ENCODE measurements at places on chromosomes 12 and 14.
A peak's percentile ranks its signal among the peaks of the same experiment; 100 is the strongest.

DNA sequence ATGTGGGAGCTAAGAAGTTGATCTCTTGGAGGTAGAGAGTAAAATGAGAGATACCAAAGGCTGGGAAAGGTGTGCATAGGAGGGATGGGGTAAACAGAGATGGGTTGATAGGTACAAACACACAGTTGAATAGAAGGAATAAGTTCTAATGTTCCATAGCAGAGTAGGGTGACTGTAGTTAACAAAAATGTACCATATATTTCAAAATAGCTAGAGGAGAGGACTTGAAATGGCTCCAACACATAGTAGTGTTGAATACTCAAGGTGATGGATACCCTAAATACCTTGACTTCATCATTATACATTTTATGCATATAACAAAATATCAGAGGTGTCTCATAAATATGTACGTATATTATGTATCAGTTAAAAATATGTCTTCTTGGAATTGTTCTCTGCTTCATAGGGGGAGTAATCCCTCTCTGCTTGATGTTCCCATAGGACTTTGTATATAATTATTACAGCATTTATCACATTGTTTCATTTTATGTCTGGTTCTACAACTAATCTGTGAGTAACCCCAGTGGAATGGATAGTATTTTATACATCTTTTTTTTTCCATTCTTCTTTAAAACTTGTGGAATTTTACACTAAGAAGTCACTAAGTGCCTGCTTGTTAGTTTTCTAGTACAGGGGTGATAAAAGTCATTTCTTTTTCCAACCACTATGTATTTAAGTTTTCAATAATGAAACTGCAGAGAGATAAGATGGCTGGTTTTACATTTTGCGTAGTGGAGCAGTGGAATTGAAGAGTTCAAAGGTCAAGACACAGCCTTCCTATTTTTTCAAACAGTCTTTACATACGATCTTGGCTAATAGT is 1940.0 kb upstream of the SEL1L start:
- no peaks in the 10 kb centered on the region for H3K4me1 ChIP-seq
- H3K27me3 ChIP-seq: no peaks in the 10 kb centered on the region
- no peak for DNase-seq
- H3K36me3 ChIP-seq: no peaks in the 10 kb centered on the region
- H3K4me3 ChIP-seq: no peak overlapping the region

GRCh38 chr12:76284816-76285750 is 63.1 kb downstream of the BBS10 start:
- H3K27ac ChIP-seq: no peak overlapping the region
- no peak overlapping the region for H3K4me3 ChIP-seq
- no peak for DNase-seq
- no peaks in the 10 kb centered on the region for H3K4me1 ChIP-seq
- no peaks in the 10 kb centered on the region for H3K36me3 ChIP-seq

DNA sequence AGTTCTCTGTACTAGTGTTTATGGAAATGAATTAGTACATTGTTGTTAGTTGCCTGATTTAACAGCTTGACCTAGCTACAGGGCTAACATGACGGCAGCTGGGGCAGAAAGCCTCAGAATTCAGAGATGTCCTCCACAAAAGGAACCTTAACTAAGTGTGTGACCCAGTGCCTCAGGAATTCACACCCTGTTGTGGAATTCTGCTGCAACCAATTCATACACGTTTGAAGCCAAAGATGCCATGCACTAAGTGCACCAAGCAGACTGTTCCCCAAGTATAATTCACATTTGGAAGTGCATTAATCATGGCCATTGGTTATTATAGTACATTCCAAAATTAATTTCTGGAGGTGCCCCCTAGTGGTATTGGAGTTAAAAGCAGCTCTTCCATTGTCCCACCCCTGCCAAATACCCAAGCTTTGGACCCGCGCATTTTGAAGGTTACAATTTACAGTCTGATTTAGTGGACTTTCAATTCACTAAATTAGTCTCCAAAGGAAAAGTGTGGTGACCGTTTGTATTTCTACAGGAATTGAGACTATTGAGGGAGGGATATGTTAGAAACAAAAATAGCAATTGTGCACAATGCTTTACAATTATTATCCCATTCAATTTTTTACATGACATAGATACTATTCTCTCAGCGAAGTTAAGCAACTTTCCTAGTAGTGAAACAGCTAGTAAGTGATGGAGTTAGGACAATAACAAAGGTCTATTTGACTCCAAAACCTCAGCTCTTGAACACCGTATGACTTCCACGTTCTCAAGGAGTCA is 85.9 kb downstream of the PAX9 start:
- no peak overlapping the region for H3K4me3 ChIP-seq
- no peaks in the 10 kb centered on the region for H3K36me3 ChIP-seq
- no peak overlapping the region for H3K27ac ChIP-seq
- H3K4me1 ChIP-seq: no peaks in the 10 kb centered on the region
- H3K27me3 ChIP-seq: no peaks in the 10 kb centered on the region

GRCh38 chr12:67593041-67593440 is 55.5 kb upstream of the DYRK2 start:
- DNase-seq: no peak
- H3K36me3 ChIP-seq: no peaks in the 10 kb centered on the region
- H3K4me1 ChIP-seq: peaks cover 4% of the 10 kb centered on the region
- no peak overlapping the region for H3K4me3 ChIP-seq

DNA sequence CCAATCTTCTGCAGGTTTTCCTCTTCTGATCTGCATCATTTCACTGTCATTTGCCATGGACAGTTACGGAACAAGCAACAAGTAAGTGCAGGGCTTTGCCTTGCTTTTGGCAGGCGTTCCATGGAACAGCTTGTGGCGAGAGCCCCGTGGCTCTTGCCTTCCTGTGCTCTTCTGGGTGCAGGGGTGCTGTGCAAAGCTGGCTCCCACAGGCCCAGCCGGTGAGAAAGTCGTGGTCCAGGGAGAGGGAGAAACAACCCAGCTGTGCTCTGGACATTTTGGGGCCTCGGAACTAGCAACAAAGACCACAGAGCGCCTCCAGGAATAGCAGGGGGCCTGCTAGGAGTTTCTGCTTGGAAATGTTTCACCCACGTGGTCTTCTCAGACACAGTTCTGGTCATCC is 164.7 kb downstream of the ADGRD1 start:
- peaks cover 6% of the 10 kb centered on the region for H3K36me3 ChIP-seq
- H3K4me3 ChIP-seq: no peak overlapping the region
- no peak overlapping the region for H3K27ac ChIP-seq
- no peak for DNase-seq

DNA sequence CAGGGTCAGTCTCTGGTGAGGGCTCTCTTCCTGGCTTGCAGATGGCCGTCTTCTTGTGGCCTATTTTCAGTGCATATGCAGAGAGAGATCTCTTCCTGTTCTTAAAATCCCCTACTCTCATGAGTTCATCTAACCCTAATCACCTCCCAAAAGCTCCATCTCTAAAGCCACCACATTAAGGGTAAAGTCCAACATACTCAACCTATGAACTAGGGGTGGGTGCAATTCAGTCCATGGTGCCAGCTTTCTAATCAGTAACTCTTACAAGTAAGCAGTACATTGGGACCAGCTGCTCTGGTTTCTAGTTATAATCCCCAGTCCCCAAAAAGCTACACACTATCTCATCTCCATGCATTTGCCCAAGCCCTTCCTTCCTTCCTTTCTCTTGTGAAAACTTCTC is 365.1 kb downstream of the MED13L start:
- no peak overlapping the region for H3K4me3 ChIP-seq
- no peak for DNase-seq

DNA sequence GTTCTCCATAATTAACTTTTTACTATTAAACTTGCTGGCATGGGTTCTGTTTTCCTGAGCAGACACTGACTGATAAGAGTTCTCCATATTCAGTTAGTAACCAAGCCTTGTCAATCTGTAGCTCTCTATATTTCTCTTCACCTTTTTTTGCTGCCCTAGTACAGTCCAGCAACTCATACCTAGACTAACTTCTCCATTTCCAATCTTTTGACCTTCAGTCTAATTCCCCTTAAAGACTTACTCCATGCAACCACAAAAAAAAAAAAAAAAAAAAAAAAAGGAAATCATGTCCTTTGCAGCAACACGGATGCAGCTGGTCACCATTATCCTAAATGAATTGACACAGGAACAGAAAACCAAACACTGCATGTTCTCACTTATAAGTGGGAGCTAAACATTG is 125.7 kb upstream of the KRAS start:
- no peak overlapping the region for H3K4me3 ChIP-seq
- H3K27ac ChIP-seq: no peak overlapping the region
- H3K4me1 ChIP-seq: peaks cover 7% of the 10 kb centered on the region
- no peaks in the 10 kb centered on the region for H3K27me3 ChIP-seq
- no peaks in the 10 kb centered on the region for H3K36me3 ChIP-seq

GRCh38 chr12:82314406-82314892 is 43.7 kb downstream of the CCDC59 start:
- no peak overlapping the region for H3K27ac ChIP-seq
- DNase-seq: peak; percentile 15
- H3K27me3 ChIP-seq: no peaks in the 10 kb centered on the region
- no peaks in the 10 kb centered on the region for H3K36me3 ChIP-seq
- H3K4me1 ChIP-seq: no peaks in the 10 kb centered on the region

DNA sequence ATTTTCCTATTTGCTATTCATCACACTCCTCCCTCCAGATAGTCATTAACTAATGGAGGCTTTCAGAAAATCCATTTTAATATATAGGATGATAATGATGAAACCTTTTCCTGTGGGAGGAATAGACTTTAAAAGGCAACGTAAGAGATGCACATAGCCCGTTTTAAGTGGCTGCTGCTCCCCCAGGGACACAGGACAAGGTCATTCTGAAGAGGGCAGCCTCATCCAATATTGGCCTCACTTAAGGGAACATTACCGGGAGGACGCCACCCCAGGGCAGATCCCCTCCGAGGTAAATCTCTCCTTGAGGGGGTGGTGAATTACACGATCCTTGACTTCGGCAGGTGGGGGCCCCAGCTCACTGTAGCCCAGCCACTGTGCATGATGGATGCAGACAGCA is 131.9 kb downstream of the PIWIL1 start:
- no peak overlapping the region for H3K4me3 ChIP-seq
- H3K27me3 ChIP-seq: no peaks in the 10 kb centered on the region
- no peak overlapping the region for H3K27ac ChIP-seq
- no peaks in the 10 kb centered on the region for H3K36me3 ChIP-seq

DNA sequence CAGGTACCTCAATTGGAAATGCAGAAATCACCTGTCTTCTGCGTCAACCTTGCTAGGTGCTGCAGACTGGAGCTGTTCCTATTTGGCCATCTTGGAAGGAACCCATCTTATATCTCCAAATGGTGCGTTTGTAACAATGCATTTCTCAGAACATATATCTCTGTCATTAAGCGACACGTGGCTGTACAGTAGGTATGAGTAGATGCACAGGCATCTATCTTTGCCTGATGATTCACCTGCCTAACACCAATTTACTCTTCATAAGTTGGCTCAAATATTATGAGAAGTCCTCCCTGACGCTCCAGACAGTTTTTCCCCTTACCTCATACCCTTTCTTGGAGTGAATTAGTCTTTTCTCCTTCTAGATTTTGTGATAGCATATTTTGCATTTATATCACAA is 44.2 kb downstream of the GPR137C start:
- no peaks in the 10 kb centered on the region for H3K4me1 ChIP-seq
- no peaks in the 10 kb centered on the region for H3K27me3 ChIP-seq
- no peak overlapping the region for H3K27ac ChIP-seq
- H3K4me3 ChIP-seq: no peak overlapping the region
- DNase-seq: no peak

DNA sequence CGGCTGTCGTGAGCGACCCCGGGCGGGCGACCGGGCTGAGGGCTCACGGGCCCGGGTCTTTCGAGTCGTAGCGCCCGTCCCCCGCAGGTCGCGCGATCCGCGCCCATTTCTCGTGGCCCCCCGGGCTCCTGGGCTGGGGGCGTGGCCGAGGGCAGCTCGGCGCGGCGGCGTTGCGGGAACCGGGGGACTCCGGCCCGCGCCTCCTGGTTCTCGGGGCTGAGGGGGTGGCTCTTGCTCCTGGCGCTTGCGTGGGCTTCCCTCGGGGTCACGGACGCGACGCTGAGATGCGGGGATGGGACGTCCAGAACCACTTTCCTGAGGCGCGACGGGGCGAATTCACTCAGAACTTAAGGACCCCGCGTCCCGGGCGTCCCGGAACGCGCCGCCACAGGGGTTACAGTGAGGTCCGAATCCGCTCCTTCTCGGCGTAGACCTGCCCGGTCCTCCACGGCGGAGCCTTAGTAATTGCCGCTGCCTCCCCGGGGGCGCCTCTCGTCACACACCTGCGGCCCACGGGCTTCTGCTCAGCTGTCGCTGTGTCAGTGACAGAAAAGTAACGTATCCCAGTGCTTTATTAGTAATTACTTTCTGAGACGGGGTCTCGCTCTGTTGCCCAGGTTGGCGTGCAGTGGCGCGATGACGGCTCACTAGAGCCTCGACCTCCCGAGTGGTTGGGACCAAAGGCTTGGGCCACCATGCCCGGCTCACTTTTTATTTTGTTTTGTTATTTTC is 606 bp downstream of the EP400 start:
- H3K36me3 ChIP-seq: no peaks in the 10 kb centered on the region
- DNase-seq: peak; percentile 50
- peak overlapping the region; percentile 82 for H3K4me3 ChIP-seq
- H3K27ac ChIP-seq: peak overlapping the region; percentile 82
- no peaks in the 10 kb centered on the region for H3K4me1 ChIP-seq
- no peaks in the 10 kb centered on the region for H3K27me3 ChIP-seq

- H3K4me3 ChIP-seq: no peak overlapping the region
- H3K4me1 ChIP-seq: no peaks in the 10 kb centered on the region
- no peaks in the 10 kb centered on the region for H3K36me3 ChIP-seq
- DNase-seq: no peak
Observed at GRCh38 chr14:101471723-101472517, 89.4 kb upstream of the DIO3 start.

GRCh38 chr14:69658664-69659261 is 47.4 kb downstream of the SUSD6 start:
- peak overlapping the region; percentile 73 for H3K27ac ChIP-seq
- H3K27me3 ChIP-seq: no peaks in the 10 kb centered on the region
- peaks cover 20% of the 10 kb centered on the region for H3K4me1 ChIP-seq
- no peak for DNase-seq
- no peak overlapping the region for H3K4me3 ChIP-seq

- H3K27ac ChIP-seq: no peak overlapping the region
- H3K4me1 ChIP-seq: peaks cover 5% of the 10 kb centered on the region
- H3K27me3 ChIP-seq: no peaks in the 10 kb centered on the region
- peaks cover 41% of the 10 kb centered on the region for H3K36me3 ChIP-seq
- no peak overlapping the region for H3K4me3 ChIP-seq
Observed at GRCh38 chr12:104998423-104999346, 12.6 kb downstream of the NOPCHAP1 start.

GRCh38 chr12:34286483-34286882 is 264.2 kb downstream of the ALG10 start:
- H3K27me3 ChIP-seq: no peaks in the 10 kb centered on the region
- no peak for DNase-seq
- H3K4me1 ChIP-seq: no peaks in the 10 kb centered on the region
- no peaks in the 10 kb centered on the region for H3K36me3 ChIP-seq
- no peak overlapping the region for H3K27ac ChIP-seq
